Stimulated activated CD4-positive, alpha-beta T cell treated with anti-CD3 and anti-CD28 coated beads, TNF-alpha, amount 100 ng/mL, for 1 hour (primary cell): ENCODE measurements at places on chromosomes 6 and 20.

GRCh38 chr6:136791296-136792094 lies 782 bp downstream of the MAP3K5 start:
- peak; percentile 12 for DNase-seq

DNA sequence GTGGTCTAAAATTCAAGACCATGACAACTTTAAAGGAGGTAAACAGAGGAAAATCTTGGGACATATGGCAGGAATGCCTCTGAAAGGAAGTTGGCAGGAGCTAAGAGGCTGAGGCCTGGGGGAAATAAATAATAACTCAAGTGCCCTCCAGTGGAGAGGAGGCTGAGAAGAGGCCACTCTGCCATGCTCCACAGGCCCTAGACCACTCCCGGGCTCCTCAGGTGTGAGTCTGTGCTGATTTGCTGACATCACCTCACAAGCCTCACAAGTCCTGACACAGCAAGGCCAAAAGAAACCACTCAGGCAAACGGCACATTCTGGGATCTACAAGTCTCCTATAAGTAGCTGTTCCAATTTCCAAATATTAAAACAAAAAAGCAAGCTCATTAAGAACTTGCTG lies 91.0 kb upstream of the RIPOR2 start:
- DNase-seq: no peak

GRCh38 chr6:159700970-159701369 lies 7.9 kb upstream of the SOD2 start:
- no peak for DNase-seq

GRCh38 chr6:103680116-103680515 lies 1179.6 kb downstream of the HACE1 start:
- DNase-seq: no peak

- no peak for DNase-seq
Observed at GRCh38 chr6:164911151-164911550, 398.3 kb downstream of the C6orf118 start.

GRCh38 chr6:24643920-24644319 lies 2.1 kb downstream of the KIAA0319 start:
- no peak for DNase-seq

DNA sequence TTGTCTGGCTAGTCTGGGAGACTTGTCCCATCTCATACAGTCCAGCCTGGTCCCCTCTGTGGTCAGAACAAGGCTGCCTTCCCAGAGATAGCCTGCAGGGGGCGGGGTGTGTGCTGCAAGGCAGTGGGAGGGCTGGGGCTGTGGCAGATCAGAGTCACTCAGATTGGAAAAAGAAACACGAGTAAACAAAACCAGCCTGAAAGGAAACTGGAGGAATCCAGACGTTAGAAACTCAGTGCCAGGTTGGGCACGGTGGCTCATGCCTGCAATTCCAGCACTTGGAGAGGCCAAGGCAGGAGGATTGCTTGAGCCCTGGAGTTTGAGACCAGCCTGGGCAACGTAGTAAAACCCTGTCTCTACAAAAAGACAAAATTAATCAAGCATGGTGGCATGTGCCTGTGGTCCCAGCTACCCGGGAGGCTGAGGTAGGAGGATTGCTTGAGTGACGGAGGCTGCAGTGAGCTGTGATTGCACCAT lies 20.2 kb downstream of the LEMD2 start:
- DNase-seq: peak; percentile 29

- no peak for DNase-seq
Observed at GRCh38 chr6:30091577-30092381, 16.2 kb upstream of the RNF39 start.

GRCh38 chr20:19802492-19803158 lies 44.6 kb downstream of the RIN2 start:
- DNase-seq: no peak
